Breast epithelium (tissue), 4 donors: ENCODE measurements at places on chromosomes 11 and 22. TPM values are rescaled to one million over a fixed set of nuclear protein-coding genes. Genes with fewer than 3 reads are reported as not detected.

GRCh38 chr11:128311742-128312719 lies 275.3 kb downstream of the ETS1 start:
- H3K27me3 ChIP-seq, result no peaks in the 10 kb centered on the region
- H3K27ac ChIP-seq, result no peak overlapping the region
- DNase-seq, result no peak
- no peaks in the 10 kb centered on the region for H3K4me1 ChIP-seq

DNA sequence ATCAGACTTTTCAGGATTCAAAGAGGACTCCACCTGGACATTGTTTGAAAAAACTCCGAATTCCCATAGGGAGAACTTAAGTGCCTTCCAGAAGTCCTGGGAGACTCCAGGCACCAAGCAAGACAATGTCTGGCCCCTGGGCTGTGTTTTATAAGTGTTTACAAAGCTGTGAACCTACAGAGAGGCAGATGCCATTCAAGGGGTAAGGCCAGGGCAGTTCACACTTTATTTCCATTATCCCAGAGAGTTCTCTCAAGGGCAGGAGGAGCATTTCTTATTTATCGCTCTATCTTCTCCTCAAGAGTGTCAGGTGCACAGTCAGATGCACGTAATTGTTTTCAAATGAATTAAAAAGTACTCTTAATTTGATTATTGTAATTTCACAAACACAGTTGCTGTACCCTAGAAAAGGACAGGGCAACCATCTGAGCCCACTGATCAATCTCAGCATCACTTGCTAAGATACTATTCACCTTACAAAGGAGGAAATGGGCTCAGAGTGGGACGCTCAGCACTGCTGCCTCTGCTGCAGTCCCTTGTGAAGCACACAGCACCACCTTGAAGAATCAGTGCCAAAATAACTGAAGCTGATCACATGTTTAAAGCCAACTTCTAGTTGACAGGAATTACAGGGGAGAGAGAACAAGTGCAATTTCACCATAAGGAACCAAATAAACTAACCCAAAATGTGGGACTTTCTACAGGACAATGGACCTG lies 35.0 kb downstream of the RASSF10 start:
- no peak overlapping the region for H3K4me3 ChIP-seq
- no peaks in the 10 kb centered on the region for H3K4me1 ChIP-seq
- no peak overlapping the region for H3K27ac ChIP-seq
- H3K36me3 ChIP-seq, result no peaks in the 10 kb centered on the region
- no peaks in the 10 kb centered on the region for H3K27me3 ChIP-seq

DNA sequence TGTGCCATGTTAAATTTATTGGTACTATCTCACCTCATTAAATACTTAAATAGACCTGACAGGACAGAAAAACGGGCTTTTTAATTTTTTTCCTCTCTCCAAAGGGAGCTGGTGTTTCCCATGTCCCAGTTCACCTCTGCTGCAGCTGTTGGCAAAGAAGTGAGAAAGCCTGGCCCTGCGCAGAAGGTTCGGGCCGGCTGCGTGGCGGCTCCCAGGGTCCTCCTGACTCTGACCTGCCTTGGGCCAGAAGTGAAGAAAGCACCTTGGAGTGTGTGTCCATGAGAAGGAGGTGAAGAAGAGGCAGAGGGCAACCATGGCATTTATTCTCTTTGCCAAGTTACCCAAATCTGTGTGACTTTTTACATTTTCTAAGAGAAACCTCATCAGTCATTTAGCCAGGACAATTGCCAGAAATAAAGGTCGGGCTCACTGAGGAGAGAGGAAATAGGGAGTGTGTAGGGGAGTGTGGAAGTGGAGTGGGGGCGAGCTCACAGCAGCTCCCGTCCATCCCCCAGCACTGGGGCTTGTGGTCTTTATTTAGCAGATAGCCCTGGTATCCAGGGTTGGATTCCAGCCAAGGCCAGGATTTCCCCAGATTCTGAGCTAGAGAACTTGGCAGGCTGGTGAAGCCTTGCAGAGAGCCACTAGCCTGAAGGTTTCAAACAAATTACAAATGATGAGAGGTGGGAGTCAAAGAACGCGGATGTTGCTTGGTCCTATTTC lies 102.4 kb upstream of the CADM1 start:
- no peak overlapping the region for H3K27ac ChIP-seq
- peaks cover 3% of the 10 kb centered on the region for H3K4me1 ChIP-seq
- no peak overlapping the region for H3K4me3 ChIP-seq
- no peaks in the 10 kb centered on the region for H3K36me3 ChIP-seq
- no peak for DNase-seq

Gene SPCS2
- 57.5 TPM for total RNA-seq
